ENCODE measurements at places on chromosomes 2 and 18. TPM values are rescaled to one million over a fixed set of nuclear protein-coding genes. Genes with fewer than 3 reads are reported as not detected.

- DNase-seq = no peak
These were observed 45.6 kb downstream of the ONECUT2 start for GRCh38 chr18:57480733-57481132.

MYL1 gene
- 6,522 TPM for polyA plus RNA-seq

- peak; percentile 90 for DNase-seq
These were observed 43.1 kb upstream of the EML4 start for GRCh38 chr2:42125841-42126594.

DNA sequence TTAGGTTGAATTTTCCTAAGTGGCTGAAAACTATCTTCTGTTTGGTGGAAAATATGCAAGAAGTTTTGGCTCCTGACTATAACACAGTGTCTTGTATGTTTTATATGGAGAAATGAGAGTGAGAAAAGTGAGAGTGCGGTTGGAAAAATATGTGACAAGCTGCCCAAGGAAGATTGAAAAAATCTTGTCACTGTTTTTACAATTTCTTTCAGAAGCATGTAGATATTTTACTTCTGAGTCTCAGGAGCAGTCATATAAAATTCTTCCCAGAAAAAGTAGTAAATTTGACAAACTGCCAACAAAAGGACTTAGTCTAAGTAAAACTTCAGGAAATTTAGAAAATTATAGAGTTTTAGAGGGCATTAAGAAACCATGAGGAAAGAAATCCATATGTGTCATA is 19.4 kb upstream of the RMND5A start:
- DNase-seq = peak; percentile 80

GRCh38 chr2:222989431-222989830 is 62.6 kb upstream of the KCNE4 start:
- no peak for DNase-seq

- no peak for DNase-seq
These were observed 1.1 kb downstream of the COPS9 start for GRCh38 chr2:240134956-240135520.

SCYGR4 gene
- not detected for polyA plus RNA-seq

- peak; percentile 80 for DNase-seq
These were observed 1.7 kb downstream of the RTN4 start for GRCh38 chr2:55048508-55049042.

GRCh38 chr2:112807233-112807807 is 23.0 kb upstream of the IL1A start:
- no peak for DNase-seq

- no peak for DNase-seq
These were observed 33.4 kb upstream of the CLASP1 start for GRCh38 chr2:121682396-121683298.
